Right atrium auricular region (tissue), 2 donors: ENCODE measurements at places on chromosomes 2 and 18.

DNA sequence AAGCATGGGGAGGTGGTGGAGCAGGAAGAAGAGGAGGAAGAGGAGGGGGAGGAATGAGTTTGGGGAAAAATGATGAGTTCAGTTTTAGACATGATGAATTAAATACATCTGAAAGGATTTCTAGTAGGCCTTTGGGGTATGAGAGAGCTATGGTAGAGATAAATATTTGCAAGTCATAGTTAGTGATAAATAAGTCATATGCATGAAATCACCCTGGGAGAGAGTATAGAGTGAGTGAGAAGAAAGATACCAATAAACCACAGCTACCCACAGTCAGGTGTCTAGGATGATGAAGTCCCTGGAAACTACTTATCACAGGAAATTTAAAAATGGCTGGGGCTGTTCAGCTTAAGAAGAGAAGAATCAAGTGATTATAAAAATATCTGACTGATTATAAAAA is 240.5 kb downstream of the RDH14 start:
- DNase-seq: no peak

DNA sequence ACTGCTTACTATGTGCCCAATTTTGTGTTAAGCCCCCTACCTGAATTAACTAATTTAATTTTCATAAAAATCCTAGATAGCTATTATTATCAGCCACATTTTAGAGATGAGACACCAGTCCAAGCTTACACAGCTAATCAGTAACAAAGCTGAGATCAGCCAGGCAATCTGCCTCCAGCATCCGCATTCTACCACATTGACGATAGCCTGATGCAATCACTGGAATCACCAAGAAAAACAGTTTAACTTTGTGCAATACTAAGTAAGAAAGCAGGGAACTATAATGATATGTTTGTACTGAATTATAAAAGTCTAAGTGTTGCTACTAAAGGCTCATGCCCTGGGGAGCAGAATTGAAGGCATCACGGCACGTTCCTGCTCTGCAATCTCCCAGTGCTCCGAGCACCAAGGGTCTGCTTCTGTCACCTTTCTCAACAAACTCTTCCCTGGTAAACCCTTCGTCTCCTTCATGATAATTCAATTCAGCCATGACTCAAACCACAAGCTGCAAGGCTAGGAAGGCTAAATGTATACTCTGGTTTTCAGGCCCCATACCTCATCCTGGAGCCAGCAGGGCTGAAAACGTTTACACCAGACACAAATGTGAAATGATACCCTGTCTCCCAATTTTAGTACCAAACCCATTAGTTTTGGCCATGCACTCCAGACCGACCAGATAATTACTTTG is 19.4 kb downstream of the KANSL3 start:
- no peak for DNase-seq

- no peak for DNase-seq
Measured at GRCh38 chr2:209091056-209091455, 332.8 kb upstream of the MAP2 start.

DNA sequence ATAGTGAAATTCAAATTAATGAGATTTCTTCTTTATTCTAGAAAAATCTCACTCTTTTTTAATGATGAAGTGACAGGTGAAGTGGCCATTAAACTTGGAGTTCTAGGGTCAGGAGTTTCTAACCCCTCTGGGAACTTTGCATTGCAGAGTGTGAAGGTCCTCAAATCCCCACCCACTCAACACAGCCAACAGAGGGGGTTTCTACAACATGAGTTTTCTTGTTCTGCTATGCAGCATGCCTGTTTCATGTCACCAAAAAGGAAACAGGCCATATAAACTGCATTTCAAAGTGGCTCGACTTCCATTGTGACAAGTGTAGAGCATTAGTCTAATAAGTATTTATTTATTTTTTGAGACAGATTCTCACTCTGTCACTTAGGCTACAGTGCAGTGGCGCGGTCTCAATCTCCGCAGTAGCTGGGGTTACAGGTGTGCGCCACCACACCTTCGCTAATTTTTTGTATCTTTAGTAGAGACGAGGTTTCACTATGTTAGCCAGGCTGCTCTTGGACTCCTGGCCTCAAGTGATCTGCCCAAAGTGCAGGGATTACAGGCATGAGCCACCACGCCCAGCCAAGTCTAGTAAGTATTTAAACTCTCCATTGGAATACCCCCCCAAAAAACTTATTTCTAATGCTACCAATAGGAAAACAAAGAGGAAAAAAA is 146.1 kb upstream of the ZFP36L2 start:
- DNase-seq: no peak

DNA sequence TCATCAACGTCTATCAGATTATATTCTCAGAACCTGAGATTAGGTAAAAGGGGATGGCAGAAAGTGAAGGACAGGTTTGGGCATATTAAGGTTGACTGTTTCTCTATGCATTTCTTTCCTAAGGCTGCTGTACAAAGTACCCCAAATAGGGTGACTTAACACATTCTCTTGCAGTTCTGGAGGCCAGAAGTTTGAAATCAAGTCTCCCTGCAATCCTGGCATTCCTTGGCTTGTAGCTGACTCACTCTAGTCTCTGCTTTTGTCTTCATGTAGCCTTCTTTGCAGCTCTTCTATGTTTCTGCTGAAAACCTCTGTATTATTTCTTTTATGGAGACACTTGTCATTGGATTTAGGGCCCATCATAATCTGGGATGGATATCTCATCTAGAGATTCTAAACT is 364.3 kb downstream of the PLCL1 start:
- no peak for DNase-seq

GRCh38 chr2:112821142-112821541 is 15.4 kb downstream of the IL1B start:
- no peak for DNase-seq

- DNase-seq: no peak
Measured at GRCh38 chr2:201579536-201579935, 63.8 kb downstream of the TMEM237 start.

GRCh38 chr18:39523281-39523680 is 1957.7 kb upstream of the CELF4 start:
- no peak for DNase-seq

- no peak for DNase-seq
Measured at GRCh38 chr2:157574165-157574564, 54.5 kb downstream of the ACVR1C start.

- DNase-seq: no peak
Measured at GRCh38 chr2:46831051-46831868, 84.3 kb downstream of the MCFD2 start.

DNA sequence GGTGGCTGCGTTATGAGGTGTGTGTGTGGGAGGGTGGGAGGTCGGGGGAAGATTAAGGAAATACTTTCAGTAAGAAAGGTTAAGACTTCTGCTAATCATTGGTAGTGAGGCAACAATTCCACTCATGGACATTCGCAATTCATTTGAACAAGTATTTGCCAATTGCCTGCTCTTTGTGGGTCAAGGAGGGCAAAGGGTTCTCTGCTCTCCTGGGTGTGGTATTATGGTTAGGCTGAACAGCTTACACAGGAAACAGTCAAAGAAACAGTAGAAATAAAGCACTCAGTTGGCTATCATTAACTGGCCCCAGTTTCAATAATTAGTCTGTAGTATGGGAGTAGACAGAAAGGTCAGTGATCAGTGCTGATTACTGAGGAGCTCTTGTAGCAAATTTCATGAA is 357.0 kb upstream of the FANCL start:
- no peak for DNase-seq

DNA sequence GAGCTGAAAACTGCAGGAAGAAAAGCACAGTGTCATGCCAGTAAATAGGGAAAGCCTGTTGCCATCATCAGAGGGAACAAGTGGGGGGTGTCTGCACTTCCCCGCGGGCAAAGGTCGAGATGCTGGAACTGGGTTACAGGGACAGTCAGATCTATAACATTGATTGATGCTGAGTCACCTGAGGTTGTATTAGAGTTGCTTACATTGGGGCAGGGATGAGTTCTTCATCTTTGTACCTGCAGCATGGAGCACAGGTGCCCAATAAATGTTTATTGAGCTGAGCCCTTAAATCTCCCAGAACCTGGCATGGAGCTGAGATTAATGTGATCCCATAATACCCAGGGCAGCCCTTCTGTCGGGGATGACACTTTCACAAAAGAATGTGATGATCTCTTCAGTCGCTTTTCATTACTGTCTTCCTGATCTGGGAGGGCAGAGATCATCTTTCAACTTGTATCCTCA is 5.9 kb upstream of the RNF152 start:
- no peak for DNase-seq

GRCh38 chr2:172777431-172777830 is 41.8 kb downstream of the RAPGEF4 start:
- no peak for DNase-seq

DNA sequence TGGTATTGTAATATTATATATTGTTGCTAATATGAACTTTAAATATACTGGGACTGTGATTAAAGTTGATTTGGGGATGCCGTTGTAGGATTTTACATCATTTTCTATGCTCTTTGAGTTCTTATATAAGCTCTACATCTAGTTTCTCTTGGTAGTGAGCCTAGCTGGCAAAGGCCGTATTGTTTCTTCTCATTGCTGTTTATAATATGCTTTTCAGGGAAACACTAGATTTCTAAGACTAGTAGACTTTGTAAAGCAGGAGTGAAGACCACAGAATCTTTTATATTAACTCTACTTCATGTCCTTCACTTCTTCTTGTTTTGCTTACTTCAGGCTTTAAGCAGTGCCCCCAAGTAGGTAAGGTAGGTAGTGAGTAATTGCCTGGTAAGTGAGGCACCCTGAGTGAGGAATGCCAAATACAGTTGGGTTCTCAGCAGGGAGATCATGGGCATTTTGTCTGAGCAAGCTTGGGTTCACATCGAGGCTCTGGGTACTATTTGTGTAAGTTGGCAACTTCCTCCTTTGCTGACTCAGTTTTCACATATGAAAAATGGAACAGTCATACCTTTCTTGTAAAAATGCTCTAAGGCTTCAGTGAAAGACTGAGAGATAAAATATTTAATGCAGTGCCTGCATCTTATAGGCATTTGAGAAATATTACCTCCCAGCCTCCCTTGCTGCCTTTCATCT is 96.4 kb downstream of the RNF144A start:
- no peak for DNase-seq

GRCh38 chr2:28490558-28490957 is 5.3 kb upstream of the PLB1 start:
- no peak for DNase-seq
